Endothelial cell of umbilical vein (primary cell): ENCODE measurements at places on chromosomes 5 and 9.
A peak's percentile ranks its signal among the peaks of the same experiment; 100 is the strongest.

- DNase-seq = no peak
Observed at GRCh38 chr9:20095430-20096092, 306.7 kb upstream of the SLC24A2 start.

- DNase-seq = peak; percentile 42
Observed at GRCh38 chr9:34375901-34376595, 650 bp downstream of the MYORG start.

DNA sequence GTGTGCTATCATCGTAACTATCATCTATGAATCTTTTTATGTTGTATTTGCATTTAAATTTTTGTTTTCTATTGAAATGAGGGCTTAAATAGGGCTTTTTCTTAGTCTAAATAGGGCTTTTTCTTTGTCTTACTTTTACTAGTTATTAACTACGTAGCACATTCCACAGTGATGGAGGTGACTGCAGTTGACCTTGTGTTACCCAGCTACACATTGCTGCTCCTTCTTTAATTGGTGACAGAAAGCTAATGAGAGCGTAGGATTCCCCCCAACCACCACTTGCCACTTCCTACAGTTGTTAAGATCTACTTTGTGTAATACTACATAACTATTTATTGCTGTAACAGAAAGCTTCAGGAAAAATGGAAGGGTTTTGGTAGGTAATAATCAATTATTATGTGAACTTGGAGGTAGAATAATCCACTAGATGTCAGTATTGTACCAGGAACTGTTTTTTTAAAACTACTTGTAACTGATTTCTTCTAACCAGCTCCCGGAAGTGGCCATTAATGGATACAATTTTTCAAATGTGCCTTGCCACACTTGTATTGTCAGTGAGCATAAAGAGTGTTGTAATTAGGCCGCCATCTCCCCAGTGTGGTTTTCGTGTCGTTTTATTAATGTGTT is 18.0 kb downstream of the MTRR start:
- DNase-seq = peak; percentile 44

DNA sequence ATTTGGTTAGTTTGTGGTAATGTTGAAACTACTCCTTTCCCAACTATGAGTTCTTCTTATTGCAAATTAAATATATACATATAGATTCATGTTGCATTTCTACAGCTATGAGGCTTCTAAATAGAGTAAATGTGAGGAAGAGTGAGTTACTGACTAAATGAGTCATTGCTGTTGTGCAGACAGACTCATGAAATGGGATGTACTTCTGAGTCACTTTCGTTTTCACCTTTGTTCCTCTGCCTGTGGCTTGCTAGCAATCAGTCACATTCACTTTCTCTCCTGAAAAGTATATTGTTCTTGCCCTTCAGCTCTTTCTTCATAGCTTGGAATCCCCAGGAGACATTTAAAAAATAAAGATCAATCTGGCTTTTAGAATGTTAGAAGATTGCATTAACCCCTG is 295.5 kb upstream of the SMC2 start:
- DNase-seq = no peak

GRCh38 chr9:95650720-95651119 is 133.9 kb upstream of the PTCH1 start:
- no peak for DNase-seq
